Prostate gland (tissue), 2 donors: ENCODE measurements at places on chromosomes 11 and 22. TPM values are rescaled to one million over a fixed set of nuclear protein-coding genes. Genes with fewer than 3 reads are reported as not detected.

The P4HA3 gene
- total RNA-seq = 0.80 TPM

The MIAT gene
- total RNA-seq = 0.80 TPM

The SORL1 gene
- total RNA-seq = 97.6 TPM

- H3K4me3 ChIP-seq = peak within 1 kb of the TSS; percentile 18
- no peaks in the 10 kb centered on the region for H3K4me1 ChIP-seq
- H3K27ac ChIP-seq = peak within 1 kb of the TSS; percentile 83
- no peaks in the 10 kb centered on the region for H3K27me3 ChIP-seq
- H3K36me3 ChIP-seq = no peaks in the 10 kb centered on the region
- DNase-seq = peak; percentile 38
These were observed at the start of gene TRIM22 for GRCh38 chr11:5689551-5689983. TRIM22 (plus strand) TSS chr11:5689790; CDS start chr11:5696233, 6,443 bp downstream.

DNA sequence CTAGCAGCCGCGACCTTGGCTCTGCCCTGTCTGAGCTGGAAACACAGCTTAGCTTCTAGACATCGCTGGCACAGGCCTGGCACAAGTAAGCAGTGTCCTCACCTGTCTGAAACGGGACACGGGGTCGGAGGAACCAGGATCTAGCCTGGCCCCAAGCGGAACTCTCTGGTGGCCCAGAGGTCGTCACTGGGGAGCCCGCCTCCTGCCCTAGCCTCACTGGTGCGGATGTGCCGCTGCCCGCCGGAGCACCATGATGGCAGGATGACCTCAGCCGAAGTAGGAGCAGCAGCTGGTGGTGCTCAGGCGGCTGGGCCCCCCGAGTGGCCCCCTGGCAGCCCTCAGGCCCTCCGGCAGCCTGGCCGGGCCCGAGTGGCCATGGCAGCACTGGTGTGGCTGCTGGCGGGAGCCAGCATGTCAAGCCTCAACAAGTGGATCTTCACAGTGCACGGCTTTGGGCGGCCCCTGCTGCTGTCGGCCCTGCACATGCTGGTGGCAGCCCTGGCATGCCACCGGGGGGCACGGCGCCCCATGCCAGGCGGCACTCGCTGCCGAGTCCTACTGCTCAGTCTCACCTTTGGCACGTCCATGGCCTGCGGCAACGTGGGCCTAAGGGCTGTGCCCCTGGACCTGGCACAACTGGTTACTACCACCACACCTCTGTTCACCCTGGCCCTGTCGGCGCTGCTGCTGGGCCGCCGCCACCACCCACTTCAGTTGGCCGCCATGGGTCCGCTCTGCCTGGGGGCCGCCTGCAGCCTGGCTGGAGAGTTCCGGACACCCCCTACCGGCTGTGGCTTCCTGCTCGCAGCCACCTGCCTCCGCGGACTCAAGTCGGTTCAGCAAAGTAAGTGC is 871 bp downstream of the SLC35E4 start:
- H3K36me3 ChIP-seq = no peaks in the 10 kb centered on the region
- DNase-seq = peak; percentile 7
- peak overlapping the region; percentile 53 for H3K4me3 ChIP-seq
- peak overlapping the region; percentile 79 for H3K27ac ChIP-seq
- H3K4me1 ChIP-seq = peaks cover 14% of the 10 kb centered on the region

DNA sequence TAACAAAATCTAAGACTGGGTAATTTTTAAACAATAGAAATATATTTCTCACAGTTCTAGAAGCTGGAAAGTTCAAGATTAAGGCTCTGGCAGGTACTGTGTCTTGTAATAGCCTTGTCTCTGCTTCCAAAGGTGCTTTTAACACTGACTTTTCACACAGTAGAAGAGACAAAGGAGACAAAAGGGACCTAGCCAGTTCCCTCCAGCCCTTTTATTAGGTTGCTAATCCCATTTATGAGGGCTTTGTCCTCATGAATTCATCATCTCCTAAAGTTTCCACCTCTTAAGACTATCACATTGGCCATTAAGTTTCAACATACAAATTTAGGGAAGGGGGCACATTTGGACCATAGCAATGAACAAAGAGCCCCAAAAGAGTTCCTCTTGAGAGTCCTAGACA is 40.7 kb downstream of the FAM181B start:
- H3K36me3 ChIP-seq = no peaks in the 10 kb centered on the region
- no peak overlapping the region for H3K4me3 ChIP-seq
- H3K27ac ChIP-seq = no peak overlapping the region
- H3K27me3 ChIP-seq = no peaks in the 10 kb centered on the region
- DNase-seq = no peak

GRCh38 chr11:110807801-110808200 is 95.6 kb upstream of the ARHGAP20 start:
- no peak for DNase-seq
- no peaks in the 10 kb centered on the region for H3K4me1 ChIP-seq
- H3K4me3 ChIP-seq = no peak overlapping the region
- no peak overlapping the region for H3K27ac ChIP-seq

DNA sequence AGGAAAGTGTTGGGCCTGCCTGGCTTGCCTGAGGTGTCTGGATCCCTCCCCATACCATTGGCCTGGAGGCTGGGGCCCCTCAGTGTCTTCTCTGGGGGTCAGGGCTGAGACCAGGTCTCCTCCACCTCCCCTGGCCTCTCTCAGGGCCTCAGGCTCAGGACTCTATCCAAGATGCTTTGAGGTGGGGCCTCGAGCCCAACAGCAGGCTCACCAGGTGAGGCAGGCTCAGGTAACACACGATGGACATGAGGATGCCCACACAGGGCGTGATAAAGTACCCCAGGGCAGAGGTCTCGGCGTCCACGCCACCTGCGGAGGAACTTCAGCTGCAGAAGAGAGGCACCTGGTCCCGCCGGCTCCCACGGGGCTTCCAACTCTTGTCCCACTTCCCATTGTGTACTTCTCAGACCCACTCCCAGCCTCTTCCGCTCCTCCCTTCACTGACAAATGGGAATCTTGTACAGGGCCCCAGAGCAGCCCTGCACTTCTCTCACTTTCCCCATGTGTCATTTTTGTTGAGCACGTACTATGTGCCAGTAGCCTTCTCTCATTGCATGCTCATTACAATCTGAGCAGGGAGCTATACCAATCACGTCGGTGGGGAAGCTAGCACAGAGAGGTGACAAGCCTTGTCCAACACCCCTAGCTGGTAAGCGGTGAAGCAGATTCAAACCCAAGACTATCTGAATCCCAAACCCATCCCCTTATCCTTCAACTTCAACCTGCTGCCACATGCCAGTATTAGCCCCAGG is 3.8 kb downstream of the SLC29A2 start:
- H3K4me3 ChIP-seq = no peak overlapping the region
- H3K27me3 ChIP-seq = no peaks in the 10 kb centered on the region
- H3K36me3 ChIP-seq = no peaks in the 10 kb centered on the region
- no peak overlapping the region for H3K27ac ChIP-seq

DNA sequence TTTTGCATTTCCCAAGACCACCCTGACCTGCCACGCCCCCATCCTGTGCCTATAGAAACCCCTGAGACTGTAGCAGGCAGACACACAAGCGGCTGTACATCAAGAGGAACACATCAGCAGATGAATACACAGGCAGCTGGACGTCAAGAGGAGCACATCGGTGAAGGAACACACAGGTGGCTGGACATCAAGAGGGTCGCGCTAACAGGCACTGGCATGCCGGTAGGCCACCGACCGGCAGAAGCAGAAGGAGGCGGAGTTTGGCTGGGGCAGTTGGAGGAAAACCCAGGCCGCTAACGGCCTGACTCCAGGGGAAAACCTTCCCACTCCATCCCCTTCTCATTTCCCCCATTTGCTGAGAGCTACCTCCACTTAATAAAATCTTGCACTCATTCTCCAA is 5.4 kb upstream of the IPO7 start:
- no peak overlapping the region for H3K27ac ChIP-seq
- no peak for DNase-seq
- H3K36me3 ChIP-seq = no peaks in the 10 kb centered on the region
- H3K4me1 ChIP-seq = no peaks in the 10 kb centered on the region
- no peak overlapping the region for H3K4me3 ChIP-seq

GRCh38 chr11:127108838-127109237 is 108.3 kb upstream of the KIRREL3 start:
- no peaks in the 10 kb centered on the region for H3K36me3 ChIP-seq
- no peak for DNase-seq
- H3K27me3 ChIP-seq = no peaks in the 10 kb centered on the region
- no peak overlapping the region for H3K4me3 ChIP-seq
- H3K4me1 ChIP-seq = no peaks in the 10 kb centered on the region
- H3K27ac ChIP-seq = no peak overlapping the region

DNA sequence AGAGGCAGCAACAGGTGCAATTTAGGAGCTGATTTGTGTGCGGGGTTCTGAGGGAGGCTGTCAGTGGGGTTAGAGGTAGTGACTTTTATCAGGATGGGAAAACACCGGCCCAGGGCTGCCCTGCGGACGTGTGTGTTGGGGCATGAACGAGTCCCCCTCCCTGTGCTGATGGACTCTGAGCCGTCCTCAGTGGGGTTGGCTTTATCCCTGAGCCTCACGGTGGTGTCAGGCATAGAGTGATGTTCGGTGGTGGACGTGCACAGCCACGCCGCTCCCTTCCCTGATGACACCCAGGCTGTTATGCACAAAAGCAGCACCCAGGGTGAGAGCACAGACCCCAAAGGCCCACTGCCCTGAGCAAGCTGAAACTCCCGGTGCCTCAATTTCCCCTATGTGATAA is 809.1 kb downstream of the BRD1 start:
- no peaks in the 10 kb centered on the region for H3K27me3 ChIP-seq
- no peak overlapping the region for H3K27ac ChIP-seq
- no peak overlapping the region for H3K4me3 ChIP-seq
- no peaks in the 10 kb centered on the region for H3K36me3 ChIP-seq
- no peaks in the 10 kb centered on the region for H3K4me1 ChIP-seq
- no peak for DNase-seq

GRCh38 chr11:66151273-66151672 is 81.2 kb downstream of the PACS1 start:
- H3K27me3 ChIP-seq = no peaks in the 10 kb centered on the region
- H3K36me3 ChIP-seq = no peaks in the 10 kb centered on the region
- DNase-seq = no peak
- no peak overlapping the region for H3K4me3 ChIP-seq
- no peaks in the 10 kb centered on the region for H3K4me1 ChIP-seq
- no peak overlapping the region for H3K27ac ChIP-seq

DNA sequence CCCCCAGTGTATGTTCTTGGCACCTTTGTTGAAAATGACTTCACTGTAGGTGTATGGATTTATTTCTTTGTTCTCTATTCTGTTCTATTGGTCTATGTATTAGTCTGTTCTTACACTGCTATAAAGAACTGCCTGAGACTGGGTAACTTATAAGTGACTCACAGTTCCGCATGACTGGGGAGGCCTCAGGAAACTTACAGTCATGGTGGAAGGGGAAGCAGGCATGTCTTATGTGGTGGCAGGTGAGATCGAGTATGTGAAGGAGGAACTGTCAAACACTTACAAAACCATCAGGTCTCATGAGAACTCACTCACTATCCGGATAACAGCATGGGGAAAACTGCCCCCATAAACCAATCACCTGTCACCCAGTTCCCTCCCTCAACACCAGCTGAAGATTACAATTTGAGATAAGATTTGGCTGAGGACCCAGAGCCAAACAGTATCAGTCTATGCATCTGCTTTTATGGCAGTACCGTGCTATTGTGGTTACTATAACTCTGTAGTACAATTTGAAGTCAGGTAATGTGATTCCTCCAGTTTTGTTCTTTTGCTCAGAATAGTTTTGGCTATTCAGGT is 836.2 kb downstream of the DLG2 start:
- no peak overlapping the region for H3K4me3 ChIP-seq
- H3K4me1 ChIP-seq = no peaks in the 10 kb centered on the region
- H3K27ac ChIP-seq = no peak overlapping the region
- H3K27me3 ChIP-seq = no peaks in the 10 kb centered on the region
- no peaks in the 10 kb centered on the region for H3K36me3 ChIP-seq

DNA sequence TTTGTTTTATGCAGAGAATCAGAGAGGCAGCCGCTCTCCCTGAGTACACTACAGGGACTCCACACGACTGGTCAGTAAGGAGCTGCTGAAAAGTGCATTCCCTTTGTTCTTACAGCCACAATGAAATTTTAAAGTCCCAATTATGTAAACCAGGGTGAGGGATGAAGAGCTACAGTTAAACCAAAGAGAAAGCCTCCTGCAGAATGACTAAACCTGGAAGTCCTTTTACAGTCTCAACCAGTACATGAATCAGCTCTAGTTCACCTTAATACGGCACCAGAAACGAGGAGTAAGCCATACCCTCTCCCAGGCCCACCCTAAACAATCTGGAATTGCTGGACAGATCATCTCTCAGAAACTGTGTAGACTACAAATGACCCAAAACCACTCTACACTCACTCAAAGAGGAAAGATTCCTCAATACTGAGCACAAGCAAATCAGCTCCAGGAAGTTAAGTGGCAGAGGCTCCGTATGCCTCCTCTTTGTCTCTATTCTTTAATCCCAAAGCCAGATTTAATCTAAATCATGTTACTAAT is 113.1 kb downstream of the RBFOX2 start:
- no peaks in the 10 kb centered on the region for H3K27me3 ChIP-seq
- DNase-seq = no peak
- H3K4me1 ChIP-seq = peaks cover 19% of the 10 kb centered on the region
- no peaks in the 10 kb centered on the region for H3K36me3 ChIP-seq
- H3K4me3 ChIP-seq = no peak overlapping the region

DNA sequence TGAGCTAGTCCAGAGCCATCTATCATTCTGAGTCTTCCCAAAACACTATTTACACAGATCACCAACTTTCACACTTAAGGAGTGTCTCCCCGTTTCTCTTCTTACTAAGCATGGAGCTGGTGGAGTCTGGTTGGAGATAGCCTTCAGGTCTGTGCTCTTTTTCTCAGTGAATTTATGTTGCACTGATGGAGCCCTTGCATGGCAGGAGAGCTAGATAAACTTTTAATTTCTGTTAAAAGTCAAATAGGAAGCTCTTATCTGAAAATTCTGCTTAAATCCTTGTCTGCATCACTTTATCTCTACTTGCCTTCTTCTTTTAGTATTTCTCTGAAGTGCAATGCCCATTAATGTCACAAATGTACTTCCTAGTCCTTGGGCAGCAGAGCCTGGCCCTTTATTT is 63.4 kb downstream of the ST3GAL4 start:
- H3K4me1 ChIP-seq = peaks cover 4% of the 10 kb centered on the region
- DNase-seq = no peak
- H3K4me3 ChIP-seq = no peak overlapping the region
- no peak overlapping the region for H3K27ac ChIP-seq
- H3K36me3 ChIP-seq = no peaks in the 10 kb centered on the region

- no peaks in the 10 kb centered on the region for H3K36me3 ChIP-seq
- no peaks in the 10 kb centered on the region for H3K4me1 ChIP-seq
- no peak overlapping the region for H3K4me3 ChIP-seq
- H3K27me3 ChIP-seq = no peaks in the 10 kb centered on the region
- H3K27ac ChIP-seq = no peak overlapping the region
These were observed 33.0 kb downstream of the TPST2 start for GRCh38 chr22:26556904-26557303.

GRCh38 chr11:128432926-128433325 is 154.4 kb downstream of the ETS1 start:
- no peaks in the 10 kb centered on the region for H3K27me3 ChIP-seq
- no peak overlapping the region for H3K4me3 ChIP-seq
- no peak for DNase-seq
- H3K36me3 ChIP-seq = no peaks in the 10 kb centered on the region
- H3K4me1 ChIP-seq = no peaks in the 10 kb centered on the region
- H3K27ac ChIP-seq = no peak overlapping the region
